ENCODE measurements at places on chromosomes 13 and 19.
A peak's percentile ranks its signal among the peaks of the same experiment; 100 is the strongest.

DNA sequence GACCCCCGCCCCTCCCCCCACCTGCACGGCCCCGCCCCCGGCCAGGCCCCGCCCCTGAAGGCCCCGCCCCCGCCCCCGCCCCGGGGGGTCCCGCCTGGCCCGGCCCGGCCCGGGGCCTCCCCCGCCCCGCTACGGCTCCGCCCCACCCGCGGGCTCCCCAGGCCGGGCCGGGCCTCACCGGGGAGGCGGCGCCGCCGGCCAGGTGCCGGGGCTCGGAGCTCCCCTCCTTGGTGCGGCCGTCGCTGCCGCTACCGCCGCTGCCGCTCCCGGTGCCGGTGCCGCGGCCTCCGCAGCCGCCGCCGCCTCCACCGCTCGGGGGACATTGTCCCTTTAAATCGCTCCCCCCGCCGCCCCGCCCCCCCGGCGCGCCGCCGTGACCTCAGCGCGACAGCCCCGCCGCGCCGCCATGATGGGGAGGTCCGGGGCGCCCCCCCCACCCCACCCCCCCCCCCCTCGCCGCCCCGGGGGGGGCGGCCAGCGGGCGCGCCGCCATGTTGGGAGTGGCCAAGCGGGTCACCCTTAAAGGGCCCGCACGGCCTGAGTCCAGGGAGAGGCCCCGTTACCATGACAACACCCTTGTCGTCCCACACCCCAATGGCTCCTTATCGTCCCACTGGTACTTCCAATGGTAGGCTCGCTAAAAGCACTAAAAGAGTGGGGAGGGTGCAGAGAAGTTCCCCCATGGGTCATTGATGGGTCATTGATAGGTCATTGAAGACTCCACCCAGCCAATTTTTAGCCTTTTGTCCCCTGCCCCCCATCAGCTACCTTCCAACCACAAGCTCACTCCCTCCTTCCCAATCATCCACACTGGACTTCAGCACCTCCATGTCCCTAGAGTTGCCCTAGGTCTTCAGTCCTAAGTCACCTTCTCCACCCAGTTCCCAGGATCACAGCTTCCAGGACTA, at the start of gene WIZ:
Gene WIZ, minus strand, starts transcription at position 337 of the 908 bp plus-strand sequence. CDS start 1,649 bp downstream, outside the sequence.
- peak; percentile 84 for DNase-seq

DNA sequence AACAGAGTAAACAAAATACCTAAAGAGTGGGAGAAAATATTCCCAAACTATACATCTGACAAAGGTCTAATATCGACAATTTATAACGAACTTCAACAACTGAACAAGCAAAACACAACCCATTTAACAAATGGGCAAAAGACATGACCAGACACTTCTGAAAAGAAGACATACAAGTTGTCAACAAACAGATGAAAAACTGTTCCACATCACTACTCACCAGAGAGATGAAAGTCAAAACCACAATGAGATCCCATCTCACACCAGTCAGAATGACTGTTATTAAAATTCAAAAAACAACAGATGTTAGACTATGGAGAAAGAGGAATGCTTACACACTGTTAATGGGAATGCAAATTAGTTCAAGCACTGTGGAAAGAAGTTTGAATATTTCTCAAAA, 233.8 kb upstream of the EDNRB start:
- DNase-seq, result no peak

DNA sequence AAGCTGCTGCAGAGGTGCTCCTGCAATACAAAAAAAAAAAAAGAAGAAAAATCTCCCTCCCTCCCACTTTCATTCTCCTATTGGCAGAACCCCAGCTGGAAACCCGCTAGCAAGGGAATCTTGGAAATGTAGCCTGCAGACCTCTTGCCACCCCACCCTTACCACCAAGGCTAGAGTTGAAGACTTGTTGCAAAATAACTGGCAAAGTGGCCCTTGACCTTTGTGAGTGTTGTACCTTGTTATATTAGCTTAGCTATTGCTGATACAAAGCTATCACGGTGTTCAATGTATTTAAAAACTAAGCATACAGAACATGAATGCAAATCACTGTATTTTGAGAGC, 57.5 kb upstream of the KCTD4 start:
- no peak for DNase-seq

GRCh38 chr13:35469806-35470525, 6.5 kb downstream of the MAB21L1 start:
- no peak for DNase-seq

DNA sequence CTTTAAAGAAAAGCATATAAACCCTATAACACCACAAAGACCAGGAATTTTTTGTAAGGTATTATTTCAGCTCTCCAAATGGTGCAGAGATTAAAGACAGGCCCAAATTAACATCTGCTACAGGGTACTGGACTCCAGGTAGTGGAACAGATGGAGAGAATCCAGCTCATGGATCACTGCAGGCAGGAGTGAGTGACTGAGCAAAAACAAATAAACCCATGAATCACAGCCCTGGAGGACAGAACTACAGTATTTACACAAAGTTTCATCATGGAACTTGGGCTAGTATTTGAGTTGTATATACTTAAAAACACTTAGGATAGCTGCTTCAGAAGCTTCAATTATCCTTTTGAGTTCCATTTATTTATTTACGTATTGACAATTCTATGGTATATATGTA, 132.8 kb upstream of the SPRY2 start:
- DNase-seq, result no peak

GRCh38 chr13:90868321-90868920, 479.1 kb upstream of the MIR17HG start:
- DNase-seq, result no peak

DNA sequence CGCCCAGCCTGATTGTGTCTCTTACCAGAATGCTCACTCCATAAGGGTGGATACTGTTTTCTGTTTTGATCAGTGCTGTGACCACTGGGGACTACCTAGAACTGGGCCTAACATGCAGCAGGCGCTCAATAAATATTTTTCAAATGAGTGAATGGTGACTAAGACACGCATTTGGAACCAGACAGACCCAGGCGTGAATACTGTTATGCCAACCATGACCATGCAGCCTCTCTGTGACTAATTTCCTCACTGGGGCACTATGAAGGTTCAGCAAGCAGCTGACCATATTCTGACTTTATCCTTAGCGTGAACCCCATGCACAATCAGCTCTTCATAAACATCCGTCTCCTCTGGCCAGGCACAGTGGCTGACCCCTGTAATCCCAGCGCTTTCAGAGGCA, 13.0 kb upstream of the SPC24 start:
- DNase-seq, result no peak

- DNase-seq, result no peak
These were observed 232.0 kb upstream of the PCDH9 start for GRCh38 chr13:67462098-67462497.
